ENCODE measurements at places on chromosomes 3 and 15.

- no peak for DNase-seq
These were observed 326.6 kb downstream of the MAGI1 start for GRCh38 chr3:65712140-65712539.

- no peak for DNase-seq
These were observed 4.9 kb downstream of the OXTR start for GRCh38 chr3:8764528-8764927.

DNA sequence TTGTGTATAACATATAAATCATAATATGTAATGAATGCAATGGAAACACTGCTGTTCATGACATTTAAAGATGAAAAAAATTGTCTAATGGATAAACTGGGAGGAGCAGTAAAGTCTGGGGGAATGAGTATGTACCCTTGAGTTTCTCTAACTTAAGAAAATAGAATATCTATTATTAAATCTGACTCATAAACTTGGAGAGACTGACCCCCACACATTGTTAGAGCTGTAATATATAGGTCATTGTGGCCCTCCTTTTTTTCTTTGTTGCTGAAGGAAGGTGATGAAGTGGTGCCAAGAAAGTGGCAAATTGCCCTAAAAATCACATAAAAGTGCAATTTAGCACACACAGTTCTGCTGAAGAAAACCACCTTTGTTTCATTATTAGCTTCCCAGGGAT lies 389.8 kb upstream of the RARB start:
- no peak for DNase-seq

GRCh38 chr15:67678993-67679392 lies 136.5 kb downstream of the MAP2K5 start:
- DNase-seq = no peak

GRCh38 chr3:179321668-179322285 lies 1.1 kb upstream of the ZNF639 start:
- peak; percentile 64 for DNase-seq

- no peak for DNase-seq
These were observed 153.8 kb downstream of the RAP2B start for GRCh38 chr3:153315781-153316180.

GRCh38 chr3:142492184-142492583 lies 44.3 kb upstream of the XRN1 start:
- DNase-seq = no peak
